ENCODE measurements at places on chromosomes 6 and 20.

DNA sequence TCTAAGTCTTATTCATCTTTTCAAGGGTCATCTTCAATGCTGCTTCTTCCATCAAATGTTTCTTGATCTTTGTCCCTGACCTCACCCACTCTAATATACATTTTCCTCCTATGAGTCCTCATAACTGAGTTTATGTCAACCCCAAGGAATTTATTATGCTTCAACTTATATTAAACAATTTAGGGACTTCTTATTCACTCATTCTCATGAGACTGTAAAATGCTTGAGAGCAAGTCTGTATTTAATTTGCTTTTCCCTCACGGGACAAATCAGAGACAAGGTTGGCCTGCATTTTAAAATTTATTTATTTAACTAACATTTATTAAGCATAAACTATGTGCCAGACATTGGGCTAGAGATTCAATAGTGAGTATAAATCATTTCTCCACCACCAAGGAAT, 312.0 kb upstream of the NT5E start:
- no peak for DNase-seq

- DNase-seq, result no peak
Observed at GRCh38 chr6:17640477-17640917, 40.4 kb downstream of the FAM8A1 start.

- DNase-seq, result no peak
Observed at GRCh38 chr20:710780-711450, 35.3 kb upstream of the SCRT2 start.

DNA sequence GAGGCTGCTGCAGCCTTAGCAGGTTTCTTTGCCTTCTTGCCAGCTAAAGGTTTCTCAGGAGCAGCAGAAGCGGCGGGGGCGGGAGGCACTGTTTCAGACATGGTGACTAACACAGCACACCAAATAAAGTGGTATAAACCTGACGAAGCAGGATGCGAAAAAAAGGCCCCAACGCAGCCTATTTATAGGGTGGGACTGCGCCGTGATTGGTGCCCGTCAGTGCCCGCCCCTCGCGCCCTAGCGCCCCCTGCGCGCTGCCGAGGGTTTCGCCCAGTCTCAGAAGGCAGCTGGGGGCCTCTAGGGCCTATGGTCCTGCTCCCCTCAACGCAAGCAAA, 55.0 kb downstream of the TRIM38 start:
- DNase-seq, result peak; percentile 59

DNA sequence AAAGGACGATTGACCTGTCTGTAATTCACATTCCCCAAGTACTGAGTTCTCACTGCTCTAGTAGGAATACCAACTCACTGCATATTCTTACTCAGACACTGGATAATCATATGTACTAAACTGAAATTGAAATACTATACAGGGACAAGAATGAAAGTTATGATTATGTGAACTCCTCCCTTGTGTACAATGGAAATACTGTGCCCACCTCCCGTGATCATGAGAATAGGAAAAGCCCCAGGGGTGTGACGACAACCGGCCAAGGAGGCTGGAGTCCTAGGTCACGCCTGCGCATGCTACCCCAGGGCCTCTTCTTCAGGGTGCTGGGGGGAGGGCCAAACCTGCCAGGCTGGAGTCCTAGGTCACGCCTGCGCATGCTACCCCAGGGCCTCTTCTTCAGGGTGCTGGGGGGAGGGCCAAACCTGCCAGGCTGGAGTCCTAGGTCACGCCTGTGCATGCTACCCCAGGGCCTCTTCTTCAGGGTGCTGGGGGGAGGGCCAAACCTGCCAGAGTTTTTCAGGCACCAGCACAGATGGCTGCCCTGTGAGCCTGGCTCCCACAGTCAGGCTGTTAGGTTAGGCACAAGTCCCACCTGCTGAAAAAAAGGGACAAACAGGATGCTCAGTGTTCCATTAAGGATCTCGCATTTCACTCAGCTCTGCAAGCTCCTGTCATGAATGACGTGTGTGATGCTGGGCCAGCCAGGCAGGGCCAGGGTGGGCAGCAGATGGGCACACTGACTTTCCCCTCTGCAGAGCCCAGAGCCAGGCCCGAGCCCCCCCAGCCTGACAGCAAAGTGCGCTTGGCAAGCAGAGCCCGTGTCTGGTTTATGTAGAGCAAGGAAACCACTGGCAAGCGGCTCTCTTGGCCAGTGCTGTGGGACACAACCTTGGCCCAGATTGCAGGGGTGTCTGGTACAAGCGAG, 107.7 kb downstream of the FOXF2 start:
- DNase-seq, result no peak

- no peak for DNase-seq
Observed at GRCh38 chr6:87914637-87915395, 132.8 kb upstream of the SPACA1 start.

- DNase-seq, result no peak
Observed at GRCh38 chr6:170033666-170034065, 257.2 kb downstream of the DLL1 start.

DNA sequence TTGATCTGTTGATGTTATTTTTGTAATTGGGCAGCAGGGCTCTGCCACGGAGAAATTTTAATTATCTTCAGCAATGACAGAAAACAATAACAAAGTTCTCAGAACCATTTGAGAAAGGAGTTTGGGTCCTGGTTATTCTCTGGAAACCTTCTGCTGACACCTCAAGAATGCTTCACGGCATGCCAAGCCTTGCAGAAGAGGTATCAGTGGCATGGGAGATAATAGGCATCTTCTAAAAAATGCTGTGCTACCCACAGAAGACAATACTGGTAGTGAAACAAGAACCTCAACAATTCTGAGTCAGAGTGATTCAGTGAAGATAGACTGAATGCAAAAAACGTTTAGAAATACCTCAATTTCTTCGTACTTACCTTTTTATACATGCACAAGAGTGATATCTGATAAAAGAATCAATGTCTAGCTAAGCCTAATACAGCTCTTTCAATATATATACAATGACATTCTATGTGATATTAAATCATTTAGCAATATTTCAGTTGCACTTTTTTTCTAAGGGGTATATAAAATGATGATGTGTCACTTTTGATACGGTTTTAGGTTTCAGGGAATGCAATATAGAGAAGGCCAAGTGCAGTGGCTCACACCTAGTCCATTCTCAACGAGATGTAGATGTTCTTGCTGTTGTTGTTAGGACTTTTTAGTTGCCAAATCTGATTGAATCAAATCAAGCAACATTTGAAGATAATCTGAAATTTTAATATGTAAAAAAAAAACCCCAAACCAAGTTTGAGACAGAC, 110.4 kb upstream of the COL21A1 start:
- no peak for DNase-seq

- no peak for DNase-seq
Observed at GRCh38 chr6:100685747-100686146, 195.4 kb downstream of the ASCC3 start.

GRCh38 chr6:32843331-32843978, 392 bp downstream of the PSMB8 start:
- DNase-seq, result no peak

DNA sequence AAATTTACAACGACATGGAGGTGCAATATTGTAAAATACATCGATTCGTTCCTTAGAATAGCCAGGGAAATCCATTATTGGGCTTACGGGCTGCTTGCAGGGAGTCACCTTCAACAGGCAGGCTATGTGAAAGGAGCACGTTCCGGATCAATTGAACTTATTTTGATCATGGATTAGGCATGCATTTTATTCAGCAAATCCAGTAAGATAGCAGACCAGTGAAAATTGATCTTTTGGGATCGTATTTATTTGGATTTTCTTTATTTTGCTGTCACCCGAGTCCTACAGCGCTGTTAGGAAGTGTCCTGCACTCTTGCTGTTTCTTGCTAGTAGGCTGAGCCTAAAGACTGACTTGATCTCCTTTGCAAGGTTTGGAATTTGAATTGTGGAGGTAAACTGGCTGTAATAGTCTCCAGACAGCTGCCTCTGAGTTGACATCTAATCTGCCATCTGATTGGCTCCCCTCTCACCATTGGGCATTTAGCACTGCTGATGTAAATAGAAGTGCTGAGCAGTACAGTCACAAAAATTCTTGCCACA, 3.0 kb downstream of the ARID1B start:
- no peak for DNase-seq

DNA sequence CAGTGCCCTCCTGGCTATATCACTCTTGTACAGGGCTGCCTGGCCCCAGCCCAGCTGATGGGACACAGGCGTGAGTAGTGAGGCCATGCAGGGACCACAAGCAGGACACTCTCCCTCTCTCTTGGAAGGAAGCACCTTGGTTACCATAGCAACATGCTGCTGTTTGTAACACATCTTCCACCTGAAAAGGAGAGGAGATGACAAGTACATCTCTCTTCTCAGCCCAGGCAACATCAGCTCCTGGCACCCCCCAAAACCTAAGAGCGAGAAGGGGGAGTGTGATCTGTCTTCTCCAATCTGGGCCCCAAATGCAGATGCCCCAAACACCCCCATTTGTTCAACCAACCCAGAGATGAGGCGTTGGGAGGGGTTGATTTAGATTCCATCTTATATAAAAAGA, 49.9 kb downstream of the KCNB1 start:
- DNase-seq, result no peak

DNA sequence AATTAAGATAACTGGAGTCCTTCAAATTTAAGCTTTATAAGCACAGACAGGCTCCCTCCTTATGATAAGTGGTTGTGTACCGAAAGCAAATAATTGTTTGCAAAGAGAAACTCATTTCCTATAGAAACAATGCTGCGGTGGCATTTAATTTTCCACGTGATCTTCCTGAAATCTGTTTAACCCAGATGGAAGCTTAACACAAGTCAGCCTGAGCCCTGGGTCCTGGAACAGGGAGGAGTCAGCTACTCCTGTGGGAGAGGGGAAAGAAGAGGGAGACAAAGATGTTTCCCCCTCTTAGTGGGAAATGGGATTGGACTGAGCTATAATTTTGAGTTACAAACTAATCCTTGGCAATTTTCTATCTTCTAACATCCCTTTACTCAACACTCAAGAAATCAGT, 136.5 kb downstream of the ELOVL4 start:
- no peak for DNase-seq

All from T-helper 17 cell (primary cell).